Activated CD4-positive, alpha-beta T cell treated with anti-CD3 and anti-CD28 coated beads, Interleukin-2, amount 10 ng/mL, durations not matched to agents 24 days and 14 days (primary cell): ENCODE measurements at places on chromosomes 3 and 15.
A peak's percentile ranks its signal among the peaks of the same experiment; 100 is the strongest.

DNA sequence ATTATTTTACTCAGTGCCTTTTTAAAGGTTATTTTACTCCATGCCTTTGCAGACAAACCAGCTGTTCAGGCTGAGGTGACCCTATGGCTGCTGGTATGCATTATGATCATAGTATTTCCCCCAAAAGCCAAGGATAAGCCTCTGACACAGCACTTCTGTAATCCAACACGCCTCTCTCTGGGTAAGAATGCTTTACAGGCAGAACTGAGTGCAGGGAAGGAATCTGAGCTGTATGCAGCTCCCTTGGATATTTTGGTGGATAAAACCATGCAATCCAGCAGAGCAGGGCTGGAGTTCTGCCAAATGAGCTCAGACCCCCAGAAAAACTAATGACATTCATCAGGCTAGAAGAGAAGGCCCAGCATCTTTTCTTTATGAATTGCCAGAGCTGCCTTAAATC lies 11.7 kb upstream of the MAP1A start:
- no peak for DNase-seq

DNA sequence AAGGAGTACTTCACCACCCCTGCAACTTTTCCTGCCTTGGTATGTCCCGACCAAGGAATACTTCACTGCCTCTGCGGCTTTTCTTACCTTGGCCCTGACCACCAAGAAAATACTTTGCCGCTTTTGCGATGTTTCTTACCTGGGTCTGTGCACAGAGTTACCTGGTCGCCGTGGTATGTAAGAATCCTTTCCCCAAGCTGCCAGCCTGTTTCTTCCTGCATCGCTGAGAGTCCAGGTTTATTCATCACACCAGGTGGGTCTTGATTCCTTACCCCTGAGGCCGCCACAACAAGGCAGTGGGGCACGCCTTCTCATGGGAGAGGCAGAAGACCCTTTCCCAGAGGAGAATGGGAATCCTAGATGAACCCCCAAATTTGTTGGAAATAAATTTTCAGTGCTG lies 511.3 kb downstream of the EDEM1 start:
- no peak for DNase-seq

DNA sequence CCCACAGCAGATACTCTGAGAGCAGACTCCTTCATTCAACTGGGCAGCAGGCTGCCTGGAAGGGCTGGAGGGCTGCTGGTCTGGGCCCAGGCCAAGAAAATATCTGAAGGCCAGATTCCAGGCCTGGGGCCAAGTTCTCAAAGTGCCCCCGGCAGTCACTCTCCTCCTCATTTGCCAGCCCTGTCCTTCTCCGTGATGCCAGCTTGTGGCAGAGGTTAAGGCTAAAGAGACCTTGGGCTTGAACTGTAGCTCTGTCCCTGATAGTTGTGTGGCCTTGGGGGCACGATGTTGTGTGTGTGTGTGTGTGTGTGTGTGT lies 39.0 kb downstream of the FAM3D start:
- DNase-seq: no peak

- no peak for DNase-seq
Observed at GRCh38 chr3:138933981-138934691, 12.8 kb downstream of the FOXL2 start.

DNA sequence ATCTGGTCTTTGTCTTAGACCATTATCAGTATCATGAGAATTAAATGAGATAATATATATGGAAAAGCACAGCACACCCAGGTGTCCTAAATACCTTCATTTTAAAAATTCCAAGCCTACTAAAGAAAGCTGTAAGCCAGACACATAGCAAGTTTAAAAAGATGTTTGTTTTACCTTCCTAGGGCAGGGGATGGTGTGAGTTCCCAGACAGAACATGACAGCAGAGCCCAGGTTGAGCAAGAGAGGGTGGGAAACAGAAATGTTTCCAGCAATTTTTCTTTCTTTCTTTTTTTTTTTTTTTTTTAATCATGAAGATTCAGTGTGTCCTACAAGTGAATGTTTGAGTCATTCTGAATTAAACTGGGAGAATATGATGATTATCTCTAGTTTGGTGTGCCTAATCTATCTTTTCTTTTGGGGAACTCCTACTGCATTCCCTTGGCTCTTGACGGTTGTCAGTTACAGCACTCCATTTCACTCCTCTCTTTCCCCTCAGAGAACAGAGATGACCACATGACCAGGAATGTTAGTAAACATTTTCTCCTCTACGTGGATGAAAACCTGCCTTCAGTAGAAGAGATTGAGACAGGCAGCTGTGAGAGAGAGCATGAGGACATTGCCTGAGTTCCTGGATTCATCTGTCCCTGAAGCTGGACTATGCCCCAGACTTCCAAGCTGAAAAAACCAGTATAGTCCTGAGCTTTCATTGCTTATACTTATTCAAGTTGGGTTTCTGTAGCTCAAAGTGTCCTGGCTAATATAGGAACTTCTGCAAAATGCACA lies 54.5 kb upstream of the ARL14 start:
- DNase-seq: no peak

DNA sequence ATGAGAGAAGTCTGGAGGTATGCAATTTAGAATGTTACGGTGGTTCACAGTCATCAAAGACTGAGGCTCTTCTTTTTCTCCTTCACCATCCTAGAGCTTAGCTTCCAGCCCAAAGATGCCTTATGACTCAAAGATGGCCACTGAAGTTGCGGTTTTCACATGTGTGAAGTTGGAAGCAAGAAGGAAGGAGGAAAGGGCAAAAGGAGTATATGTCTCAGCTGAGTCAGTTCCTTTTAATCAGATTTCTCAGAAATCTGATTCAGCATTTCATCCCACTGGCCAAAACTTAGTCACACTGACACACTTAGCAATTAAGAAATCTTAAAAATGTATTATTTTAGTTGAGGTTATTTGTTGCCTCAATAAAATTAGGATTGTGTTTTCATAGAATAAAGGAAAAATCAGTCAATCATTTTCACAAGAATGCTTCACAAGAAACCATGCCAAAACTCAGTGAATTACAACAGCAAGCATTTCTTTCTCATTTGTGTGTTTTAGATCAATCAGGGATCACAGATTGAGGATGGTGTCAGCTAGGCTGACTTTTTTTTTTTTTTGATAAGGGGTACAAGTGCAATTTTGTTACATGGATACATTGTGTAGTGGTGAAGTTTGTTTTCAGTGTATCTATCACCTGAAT lies 211.1 kb upstream of the GADL1 start:
- DNase-seq: peak; percentile 66

DNA sequence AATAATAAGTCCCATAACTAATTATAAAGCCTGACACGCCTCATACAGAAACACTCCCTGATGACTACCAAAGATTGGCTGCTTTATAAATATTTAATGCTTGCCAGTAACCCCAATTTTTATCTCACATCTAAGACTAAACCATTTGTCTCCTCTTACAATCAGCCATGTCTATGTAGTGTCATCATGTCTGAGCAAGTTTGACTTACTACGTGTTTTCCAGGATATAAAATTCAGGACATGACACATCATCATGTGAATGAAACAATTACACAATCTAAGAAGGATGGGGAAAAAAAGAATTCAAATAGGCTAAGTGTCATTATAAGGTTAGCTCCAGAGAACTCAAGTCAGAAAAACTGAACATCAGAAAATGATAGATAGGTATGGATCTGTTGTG lies 208.7 kb downstream of the MECOM start:
- DNase-seq: no peak

- DNase-seq: no peak
Observed at GRCh38 chr15:66947471-66947870, 117.9 kb upstream of the SMAD3 start.

- DNase-seq: no peak
Observed at GRCh38 chr3:48678056-48678455, 7.7 kb downstream of the NCKIPSD start.

GRCh38 chr15:88605189-88606069 lies 15.7 kb upstream of the AEN start:
- DNase-seq: peak; percentile 86

DNA sequence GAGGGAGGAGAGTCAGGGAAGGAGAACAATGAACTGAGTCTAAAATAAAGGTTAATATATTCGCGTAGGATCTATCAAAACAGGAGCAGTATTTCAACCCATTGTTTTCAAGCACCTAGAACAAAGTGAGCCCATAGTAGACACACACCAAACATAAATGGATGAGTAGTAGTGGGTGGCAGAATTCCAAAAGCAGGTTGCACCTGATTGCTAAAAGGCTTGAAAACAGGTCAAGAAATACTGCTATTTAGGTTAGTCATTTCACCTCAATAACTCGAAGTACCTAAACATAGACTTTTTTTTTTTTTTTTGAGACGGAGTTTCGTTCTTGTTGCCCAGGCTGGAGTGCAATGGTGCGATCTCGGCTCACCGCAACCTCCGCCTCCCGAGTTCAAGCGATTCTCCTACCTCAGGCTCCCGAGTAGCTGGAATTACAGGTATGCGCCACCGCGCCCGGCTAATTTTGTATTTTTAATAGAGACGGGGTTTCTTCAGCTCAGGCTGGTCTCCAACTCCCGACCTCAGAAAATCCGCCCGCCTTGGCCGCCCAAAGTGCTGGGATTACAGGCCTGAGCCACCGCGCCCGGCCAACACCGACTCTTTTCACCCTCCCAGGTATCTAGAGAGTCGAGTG lies 855 bp upstream of the ABHD5 start:
- no peak for DNase-seq

DNA sequence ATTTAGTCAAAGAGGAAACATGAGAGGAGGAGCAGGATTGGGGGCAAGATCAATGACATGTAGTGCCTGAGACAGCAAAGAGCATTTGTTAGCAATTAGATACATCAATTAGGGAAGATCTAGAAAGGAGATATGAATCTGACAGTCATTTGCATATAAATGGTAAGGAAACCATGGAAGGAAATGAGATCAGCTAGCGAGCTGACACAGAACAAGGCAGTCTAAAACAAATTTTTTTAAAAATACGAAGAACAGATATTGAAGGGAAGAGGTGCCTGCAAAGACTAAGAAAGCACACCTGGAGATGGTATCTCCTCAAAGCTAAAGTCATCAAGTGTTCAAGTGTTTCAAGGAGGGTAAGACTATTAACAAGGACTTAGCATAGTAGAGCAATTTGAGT lies 4.6 kb downstream of the EPM2AIP1 start:
- DNase-seq: peak; percentile 55

DNA sequence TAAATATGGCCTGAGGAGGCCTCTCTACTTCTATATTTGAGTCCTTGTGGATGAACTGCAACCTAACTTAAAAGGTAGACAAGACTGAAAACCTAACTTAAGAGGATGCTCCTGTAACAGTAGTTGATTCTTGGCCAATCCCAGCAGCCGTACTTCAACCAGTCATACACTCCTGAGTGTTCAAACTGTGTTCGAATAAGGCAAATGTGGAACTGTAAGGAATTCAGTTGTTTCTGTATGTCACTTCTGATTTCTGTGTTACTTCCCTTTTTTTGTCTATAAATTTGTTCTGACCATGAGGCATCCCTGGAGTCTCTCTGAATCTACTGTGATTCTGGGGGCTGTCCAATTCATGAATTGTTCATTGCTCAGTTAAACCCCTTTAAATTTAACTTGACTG lies 20.5 kb downstream of the GALK2 start:
- DNase-seq: no peak

GRCh38 chr3:107753976-107754375 lies 231.2 kb downstream of the BBX start:
- DNase-seq: no peak

DNA sequence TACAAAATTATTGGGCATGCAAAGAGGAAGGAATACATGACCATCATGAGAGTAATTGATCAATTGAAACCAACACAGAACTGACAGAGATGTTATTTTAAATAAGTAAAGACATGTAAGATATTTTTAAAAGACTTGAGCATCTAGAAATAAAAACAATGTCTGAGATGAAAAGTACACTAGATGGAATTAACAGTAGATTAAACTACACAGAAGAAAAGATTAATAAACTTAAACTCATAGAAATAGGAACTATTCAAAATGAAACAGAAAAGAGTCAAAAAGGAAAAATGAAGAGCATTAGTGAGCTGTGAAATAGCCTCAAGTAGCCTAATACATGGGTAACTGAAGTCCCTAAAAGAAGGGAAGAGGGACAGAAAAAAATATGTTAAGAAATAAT lies 8.5 kb upstream of the ARF4 start:
- no peak for DNase-seq

GRCh38 chr3:124372775-124373174 lies 357.5 kb upstream of the UMPS start:
- DNase-seq: no peak

GRCh38 chr3:129034642-129035041 lies 25.9 kb upstream of the GP9 start:
- DNase-seq: no peak

DNA sequence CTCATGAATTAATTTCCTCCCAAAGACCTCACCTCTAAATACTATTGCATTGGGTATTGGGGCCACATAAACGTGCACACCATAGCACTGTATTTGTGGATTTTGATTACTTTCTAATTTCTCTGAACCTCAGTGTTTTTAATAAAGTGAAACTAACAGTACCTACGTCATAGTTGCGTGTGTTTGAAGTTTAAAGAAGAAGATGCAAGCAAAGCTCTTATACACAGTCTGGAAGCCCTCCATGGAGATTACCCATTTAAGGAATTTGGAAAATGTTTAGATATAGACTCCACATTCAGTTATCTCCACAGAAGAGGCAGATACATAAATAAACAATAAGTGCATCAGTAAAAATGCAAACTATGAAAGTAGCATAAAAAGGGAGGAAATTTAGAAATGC lies 581.1 kb upstream of the GBE1 start:
- no peak for DNase-seq

- DNase-seq: no peak
Observed at GRCh38 chr3:43676441-43676840, 14.3 kb upstream of the ABHD5 start.

DNA sequence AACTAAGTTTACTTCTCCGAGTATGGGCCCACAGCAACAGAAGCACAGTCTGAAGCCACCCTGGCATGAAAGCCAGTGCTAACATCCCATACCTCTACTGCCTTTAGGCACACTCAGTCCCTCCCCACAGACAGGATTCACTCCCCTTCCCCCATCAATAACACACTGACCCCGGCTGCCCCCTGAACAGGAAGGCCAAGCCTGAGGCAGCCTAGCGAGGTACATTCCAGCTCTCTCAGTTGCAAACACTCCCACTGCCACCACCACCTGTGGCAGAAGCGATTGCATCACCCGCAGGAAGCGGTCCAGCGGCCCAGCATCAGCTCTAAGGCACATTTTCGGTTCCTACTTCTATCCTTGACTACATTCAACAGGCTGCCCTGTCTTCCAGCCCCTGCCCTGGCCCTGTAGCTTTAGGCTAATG lies 7.0 kb upstream of the BMF start:
- DNase-seq: peak; percentile 88
